SIG-M5 (cell line): ENCODE measurements at places on chromosomes 1 and 21.

GRCh38 chr21:45351526-45352275 lies 53.3 kb upstream of the COL18A1 start:
- no peak for DNase-seq

DNA sequence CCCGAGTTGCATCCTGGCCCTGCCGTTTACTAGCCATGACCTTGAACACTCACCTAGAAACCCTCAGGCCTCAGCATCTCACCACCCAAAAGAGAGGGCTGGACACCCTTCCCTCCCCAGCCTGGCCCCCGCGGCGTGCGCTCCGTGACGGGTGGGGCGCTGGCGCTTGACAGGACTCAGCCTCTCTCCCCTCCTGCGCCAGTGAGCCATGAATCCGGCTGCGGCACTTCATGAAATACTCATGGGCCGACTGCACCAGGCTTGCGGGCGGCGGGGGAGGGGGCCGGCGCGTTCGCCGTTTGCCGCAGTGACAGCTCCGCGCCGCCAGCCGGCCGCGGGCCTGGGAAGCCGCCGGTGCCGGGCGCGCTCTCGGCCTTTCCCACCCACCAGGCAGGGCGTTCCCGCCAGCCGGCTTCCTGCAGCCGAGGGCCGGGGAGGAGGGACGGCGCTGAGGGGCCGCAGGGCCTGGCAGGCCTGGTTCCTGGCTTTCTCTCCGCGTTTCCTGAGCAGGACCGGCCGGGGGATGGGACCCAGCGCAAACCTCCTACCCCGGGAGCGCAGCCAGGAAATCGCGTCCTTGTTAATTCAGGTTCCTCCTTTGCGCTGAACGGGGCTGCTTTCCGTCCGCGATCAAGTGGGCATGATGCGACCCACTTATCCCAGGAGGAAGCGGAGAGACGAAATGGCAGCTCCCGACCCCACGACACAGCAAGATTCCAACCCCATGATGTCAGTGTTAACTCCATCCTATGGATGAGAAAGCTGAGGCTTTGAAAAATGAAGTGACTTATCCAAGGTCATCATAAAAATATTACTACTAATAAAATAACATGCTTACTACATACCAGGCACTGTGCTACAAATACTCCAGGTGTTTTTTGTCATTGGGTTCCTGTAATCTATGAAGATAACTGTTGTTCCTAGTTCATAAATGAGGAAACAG lies 9.1 kb upstream of the LUZP1 start:
- no peak for DNase-seq

GRCh38 chr1:102241431-102242338 lies 245.0 kb upstream of the OLFM3 start:
- DNase-seq, result no peak

DNA sequence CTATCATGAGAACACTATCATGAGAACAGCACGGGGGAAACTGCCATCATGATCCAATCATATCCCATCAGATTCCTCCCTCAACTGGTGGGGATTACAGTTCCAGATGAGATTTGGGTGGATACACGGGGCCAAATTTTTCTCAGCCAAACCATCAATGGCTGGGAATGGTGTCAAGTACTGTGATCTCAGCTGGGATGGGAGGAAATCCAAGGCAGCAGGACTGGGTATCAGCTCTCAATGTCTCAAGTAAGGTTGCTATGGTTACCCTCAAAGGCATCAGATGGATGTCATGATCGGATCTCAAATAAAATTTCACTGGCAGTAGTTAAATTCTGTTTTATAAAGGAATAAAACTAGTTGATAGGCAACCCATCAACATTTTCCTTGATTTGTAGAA lies 399.0 kb downstream of the KCNT2 start:
- DNase-seq, result no peak

DNA sequence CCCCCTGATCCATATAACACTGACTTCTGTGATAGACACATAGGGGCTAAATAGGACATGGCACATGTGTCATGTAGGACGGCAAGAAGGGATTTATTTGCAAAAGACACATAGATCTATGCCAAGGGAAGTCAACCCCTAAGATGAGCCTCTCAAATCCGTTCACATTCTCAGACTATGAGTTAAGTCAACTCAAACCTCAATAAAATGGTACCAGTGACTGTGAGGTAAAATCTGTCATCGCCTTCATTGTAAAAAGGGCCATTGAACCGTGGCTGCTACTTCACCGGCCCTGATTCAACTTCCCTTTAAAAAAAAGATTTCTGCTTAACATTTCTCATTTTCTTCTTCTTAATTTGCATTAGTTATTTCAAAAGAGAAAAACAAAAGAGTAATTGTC lies 144.0 kb downstream of the ZNF281 start:
- DNase-seq, result no peak

DNA sequence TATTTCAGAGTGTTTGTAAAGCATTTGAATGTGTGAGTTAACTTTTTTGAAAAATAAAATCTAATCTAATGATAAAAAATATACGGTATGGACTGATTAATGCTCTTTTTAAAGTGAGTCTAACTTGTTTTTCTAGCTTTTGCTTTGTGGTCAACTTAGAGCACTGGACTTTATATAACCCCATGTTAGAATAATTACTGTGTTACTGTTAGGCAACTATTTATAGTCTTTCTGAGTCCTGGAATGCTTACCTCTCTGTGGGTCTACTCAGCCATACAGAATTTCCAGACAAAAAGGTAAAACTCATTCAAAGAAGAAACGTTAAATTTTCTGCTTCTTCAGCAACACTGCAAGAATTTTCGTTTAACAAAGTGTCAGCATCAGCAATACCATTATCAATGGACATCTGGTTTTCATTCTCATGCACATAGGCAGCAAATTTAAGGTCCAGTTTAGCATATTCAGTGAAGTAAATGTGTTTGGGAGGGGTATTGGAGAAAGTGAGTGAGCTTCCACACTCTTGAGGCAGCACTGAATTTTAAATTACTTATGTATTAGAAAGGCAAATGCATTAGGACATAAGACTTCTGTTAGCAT lies 664.7 kb upstream of the NEGR1 start:
- DNase-seq, result no peak

DNA sequence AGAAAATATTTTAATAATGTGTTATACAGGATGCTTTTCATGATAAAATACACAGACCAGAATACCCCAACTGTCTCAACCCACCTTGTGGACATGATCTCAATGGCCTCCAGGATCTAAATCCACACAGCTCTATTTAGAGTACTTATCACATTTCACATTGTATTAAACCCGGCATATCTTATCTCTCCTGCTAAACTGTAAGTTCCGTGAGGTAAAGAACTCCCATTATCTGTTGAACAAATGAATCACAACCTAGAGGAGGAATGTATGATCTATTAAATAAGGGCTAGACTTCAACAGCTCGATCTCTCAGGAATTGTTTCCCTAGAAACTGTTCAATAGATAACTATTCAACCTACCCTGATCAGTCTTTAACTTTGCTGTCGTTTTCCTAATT lies 6.9 kb downstream of the ETV3 start:
- no peak for DNase-seq

- no peak for DNase-seq
Measured at GRCh38 chr21:26148071-26148839, 22.3 kb downstream of the APP start.

DNA sequence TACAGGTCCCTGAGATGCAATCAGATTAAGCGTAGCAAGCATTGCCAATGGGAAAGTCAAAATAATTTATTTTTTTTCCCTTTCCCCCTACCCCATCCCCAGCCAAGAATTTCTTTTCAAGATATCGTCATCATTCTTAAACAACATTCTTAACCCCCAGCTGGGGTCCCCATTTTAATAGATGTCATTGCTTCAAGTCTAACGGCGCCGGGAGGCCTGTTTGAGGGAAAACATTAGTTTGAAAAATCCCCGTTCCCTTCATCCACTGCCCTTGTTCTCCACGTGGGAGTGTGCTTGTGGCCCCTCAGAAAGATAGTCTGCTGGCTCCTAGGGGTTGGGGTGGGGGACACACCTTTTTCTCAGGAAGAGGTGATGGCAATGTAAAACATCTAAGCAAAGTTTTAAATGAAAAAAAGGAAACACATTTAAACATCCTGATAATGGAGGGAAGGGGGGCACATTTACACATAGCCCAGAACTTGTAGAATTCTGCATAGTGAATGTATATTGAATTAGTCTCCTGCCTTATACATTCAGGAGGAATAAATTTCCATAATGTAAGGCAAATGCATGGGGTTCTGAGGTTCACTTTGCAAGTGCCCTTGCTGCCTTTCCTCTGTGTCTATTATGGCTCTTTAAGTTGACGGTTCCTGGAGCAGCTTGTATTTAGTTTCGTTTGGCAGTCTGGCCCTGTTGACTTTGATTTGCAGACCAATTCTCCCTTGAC lies 6.8 kb downstream of the TRNP1 start:
- no peak for DNase-seq

DNA sequence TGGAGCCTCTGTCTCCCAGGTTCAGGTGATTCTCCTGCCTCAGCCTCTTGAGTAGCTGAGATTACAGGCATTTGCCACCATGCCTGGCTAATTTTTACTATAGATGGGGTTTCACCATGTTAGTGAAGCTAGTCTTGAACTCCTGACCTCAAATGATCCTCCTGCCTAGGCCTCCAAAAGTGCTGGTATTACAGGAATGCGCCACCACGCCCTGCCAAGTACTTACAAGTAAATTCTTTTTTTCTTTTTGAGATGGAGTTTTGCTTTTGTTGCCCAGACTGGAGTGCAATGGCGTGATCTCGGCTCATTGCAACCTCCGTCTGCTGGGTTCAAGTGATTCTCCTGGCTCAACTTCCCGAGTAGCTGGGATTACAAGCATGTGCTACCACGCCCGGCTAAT lies 42.5 kb downstream of the RPRD2 start:
- DNase-seq, result no peak

GRCh38 chr1:64474665-64475439 lies 4.9 kb downstream of the CACHD1 start:
- DNase-seq, result no peak

DNA sequence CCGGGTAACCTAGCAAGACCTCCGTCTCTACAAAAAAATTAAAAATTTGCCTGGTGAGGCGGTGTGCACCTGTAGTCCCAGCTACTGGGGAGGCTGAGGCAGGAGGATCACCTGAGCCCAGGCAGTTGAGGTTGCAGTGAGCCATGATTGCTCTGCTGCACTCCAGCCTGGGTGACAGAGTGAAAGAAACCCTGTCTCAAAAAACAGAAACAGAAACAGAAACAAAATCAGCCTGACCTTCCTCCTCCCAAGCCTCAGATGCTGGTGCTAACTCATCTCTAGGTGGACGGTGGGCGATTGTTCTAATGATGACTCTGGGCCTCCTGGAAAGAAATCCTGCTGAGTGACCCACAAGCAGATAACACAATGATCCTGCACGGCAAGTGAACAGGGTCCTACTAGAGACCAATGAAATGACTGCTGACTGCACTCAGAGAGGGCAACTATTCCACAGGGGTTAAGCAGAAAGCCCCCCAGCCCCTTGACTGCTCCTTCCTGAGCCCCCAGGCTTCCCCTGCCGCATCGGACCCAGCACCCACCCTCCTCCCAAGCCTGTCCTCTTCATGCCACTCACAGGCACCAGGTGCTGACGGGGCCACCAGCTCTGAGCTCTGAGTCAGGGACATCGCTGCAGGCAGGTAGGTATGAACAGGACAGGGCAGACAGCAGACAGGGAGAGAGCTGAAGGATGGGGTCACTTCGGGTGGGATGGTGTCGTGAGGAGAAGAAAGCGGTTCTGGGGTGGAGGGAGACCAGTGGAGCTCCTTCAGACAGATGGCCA lies 27.8 kb upstream of the LRRC38 start:
- DNase-seq, result no peak

GRCh38 chr1:206982216-206982615 lies 12.0 kb upstream of the FCAMR start:
- no peak for DNase-seq

DNA sequence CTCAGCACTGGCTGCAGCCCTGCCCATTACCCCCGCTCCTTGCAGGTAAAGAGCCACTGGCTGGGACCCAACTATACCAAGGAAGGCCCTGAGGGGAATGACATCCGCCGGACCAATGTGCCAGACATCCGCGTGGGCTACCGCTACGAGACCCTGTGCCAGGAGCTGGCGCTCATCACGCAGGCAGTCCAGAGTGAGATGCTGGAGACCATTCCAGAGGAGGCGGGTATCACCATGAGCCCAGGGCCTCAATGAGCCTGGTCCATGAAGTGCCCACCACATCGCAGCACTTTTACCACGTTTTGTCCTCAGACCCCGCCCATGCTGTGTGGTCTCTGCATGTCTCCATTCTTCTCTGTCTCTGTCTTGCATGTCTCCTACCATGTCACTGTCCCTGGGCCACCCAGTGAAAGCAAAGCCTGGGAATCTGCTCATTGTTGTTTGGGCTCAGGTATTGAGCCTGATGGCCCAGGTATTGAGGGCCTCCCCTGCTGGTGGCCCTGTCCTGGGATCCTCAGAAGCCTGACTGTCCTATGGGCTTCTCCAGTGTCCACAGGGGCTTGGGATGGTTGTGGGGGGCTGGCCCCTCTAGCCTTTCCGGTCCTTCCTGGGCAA lies 11.4 kb downstream of the AMPD2 start:
- no peak for DNase-seq

GRCh38 chr1:42266253-42267135 lies 68.5 kb downstream of the FOXJ3 start:
- no peak for DNase-seq

- peak; percentile 39 for DNase-seq
Measured at GRCh38 chr1:156765666-156766065, 1.7 kb upstream of the PRCC start.

GRCh38 chr1:88237058-88237457 lies 447.0 kb upstream of the PKN2 start:
- no peak for DNase-seq

- DNase-seq, result no peak
Measured at GRCh38 chr1:243587823-243588560, 262.1 kb downstream of the AKT3 start.

DNA sequence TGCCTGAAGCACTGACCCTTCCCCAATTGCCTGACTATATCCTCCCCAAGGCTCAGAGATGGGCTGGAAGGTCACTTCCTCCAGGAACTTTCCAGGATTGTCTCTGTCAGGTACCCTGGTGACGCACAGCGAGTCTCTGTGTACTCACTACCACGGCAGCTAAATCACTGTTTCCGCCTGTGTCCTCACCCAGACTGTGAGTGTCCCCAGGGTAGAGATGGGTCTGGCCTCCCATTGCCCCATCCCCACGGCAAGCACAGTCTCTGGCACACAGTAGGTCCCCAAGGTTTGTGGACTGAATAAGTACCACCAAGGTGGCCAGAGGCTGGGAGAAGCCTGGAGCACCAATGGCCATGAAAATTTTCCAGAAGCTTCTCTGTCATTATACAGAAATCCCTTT lies 93.8 kb upstream of the RUNX3 start:
- DNase-seq, result no peak

DNA sequence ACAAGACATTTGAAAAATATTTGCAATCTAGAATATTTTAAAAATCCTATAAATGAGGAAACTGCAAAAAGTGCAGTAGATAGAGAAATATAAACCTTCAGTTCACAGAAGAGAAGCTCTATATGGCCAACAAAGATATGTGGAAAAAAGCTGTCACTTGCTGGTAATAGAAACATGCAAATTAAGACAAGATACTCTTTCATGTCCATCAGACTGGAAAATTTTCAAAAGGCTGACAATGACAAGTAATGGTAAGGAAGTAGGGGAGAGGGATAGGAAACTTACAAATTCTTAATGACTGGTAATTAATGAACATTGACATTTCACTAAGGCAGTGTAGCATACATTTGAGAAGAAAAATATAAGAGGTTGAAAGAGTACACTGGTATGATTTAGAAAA lies 147.9 kb downstream of the MRPL39 start:
- no peak for DNase-seq
